ENCODE measurements at places on chromosomes 3 and 15. TPM values are rescaled to one million over a fixed set of nuclear protein-coding genes. Genes with fewer than 3 reads are reported as not detected.

FSD2 gene
- not detected for polyA plus RNA-seq

GUCA1C gene
- polyA plus RNA-seq = not detected

TMIE gene
- polyA plus RNA-seq = 0.34 TPM

NOX5 gene
- polyA plus RNA-seq = 0.11 TPM

SCN5A gene
- polyA plus RNA-seq = 0.07 TPM

UROC1 gene
- polyA plus RNA-seq = not detected

BCL2A1 gene
- 25.7 TPM for polyA plus RNA-seq

SLC22A13 gene
- polyA plus RNA-seq = 0.03 TPM

PLOD2 gene
- 137 TPM for polyA plus RNA-seq

FGF7 gene
- 3.1 TPM for polyA plus RNA-seq

SKOR1 gene
- polyA plus RNA-seq = not detected

TMEM212 gene
- polyA plus RNA-seq = not detected

CPNE9 gene
- polyA plus RNA-seq = 0.09 TPM

SLC22A14 gene
- 0.11 TPM for polyA plus RNA-seq

GPX1 gene
- polyA plus RNA-seq = 1,140 TPM

EPB42 gene
- 0.16 TPM for polyA plus RNA-seq

MRAS gene
- 182 TPM for polyA plus RNA-seq

CELF6 gene
- polyA plus RNA-seq = 1.9 TPM

OXNAD1 gene
- polyA plus RNA-seq = 5.1 TPM

TMA7 gene
- polyA plus RNA-seq = 622 TPM

KLHL6 gene
- polyA plus RNA-seq = 1.3 TPM

GRM2 gene
- 0.14 TPM for polyA plus RNA-seq

AGTR1 gene
- polyA plus RNA-seq = 23.7 TPM

PDIA5 gene
- 9.1 TPM for polyA plus RNA-seq

TP63 gene
- 0.22 TPM for polyA plus RNA-seq

POPDC2 gene
- 0.87 TPM for polyA plus RNA-seq

SERPINI2 gene
- 0.90 TPM for polyA plus RNA-seq

DNAJC13 gene
- 5.7 TPM for polyA plus RNA-seq

KCNAB1 gene
- 2.3 TPM for polyA plus RNA-seq

TERB2 gene
- not detected for polyA plus RNA-seq

DZIP1L gene
- polyA plus RNA-seq = 3.4 TPM

MYL3 gene
- polyA plus RNA-seq = 7.8 TPM

PYGO1 gene
- polyA plus RNA-seq = 0.38 TPM

All from adipose tissue (tissue), 3 donors.